ENCODE measurements at places on chromosomes 11 and 22.

DNA sequence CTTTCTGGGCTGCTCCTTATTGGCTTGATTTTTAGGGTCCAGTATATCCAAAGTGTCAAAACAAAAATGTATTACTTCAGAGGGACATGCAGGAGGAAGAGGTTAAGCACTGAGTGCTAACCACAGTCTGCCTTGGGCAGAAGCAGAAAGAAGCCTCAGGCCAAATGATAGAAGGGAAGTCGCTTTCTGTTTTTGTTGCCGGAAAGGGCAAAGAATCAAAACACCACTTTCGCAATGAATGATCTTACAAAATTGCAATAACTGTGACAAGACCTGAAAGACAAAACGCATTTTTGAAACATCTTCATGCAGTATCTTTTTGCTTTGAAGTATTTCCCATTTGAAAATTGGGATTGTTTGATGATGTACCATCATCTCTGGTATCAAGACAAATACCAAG is 70.1 kb upstream of the PICALM start:
- no peak for DNase-seq

- DNase-seq = no peak
Observed at GRCh38 chr11:16099343-16099900, 256.9 kb downstream of the SOX6 start.

DNA sequence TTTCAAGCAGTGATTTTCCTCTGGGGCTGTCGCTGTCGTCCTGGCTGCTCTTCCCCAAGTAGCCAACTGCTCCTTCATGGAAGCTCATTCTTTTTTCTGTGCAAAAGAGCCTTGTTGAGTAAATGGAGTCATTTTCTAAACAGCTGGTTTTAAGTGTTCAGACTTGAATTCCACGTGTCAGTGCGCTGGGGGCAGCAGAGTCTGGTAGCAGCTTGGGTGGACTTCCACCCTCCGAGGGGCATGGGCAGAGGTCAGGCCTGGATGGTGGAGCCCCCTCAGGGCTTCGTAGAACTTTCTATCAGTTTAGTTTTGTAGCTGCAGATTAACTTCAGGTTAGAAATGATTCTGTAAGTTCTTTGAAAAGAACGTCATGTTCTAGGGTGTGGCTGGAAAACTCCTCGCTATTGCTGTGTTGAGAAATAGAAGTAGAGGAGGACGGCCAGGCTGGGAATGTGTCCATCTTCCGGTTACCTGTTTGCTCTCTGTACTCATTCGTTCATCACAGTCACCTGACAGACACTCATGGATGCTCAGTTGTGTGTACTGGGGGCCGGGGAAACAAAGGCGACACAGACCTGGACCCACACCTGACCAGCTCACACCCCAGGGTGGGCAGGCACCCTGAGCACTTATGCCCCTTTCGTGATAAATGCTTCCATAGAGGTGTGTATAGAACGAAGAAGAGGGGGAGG is 270.7 kb downstream of the TBC1D22A start:
- DNase-seq = peak; percentile 65

DNA sequence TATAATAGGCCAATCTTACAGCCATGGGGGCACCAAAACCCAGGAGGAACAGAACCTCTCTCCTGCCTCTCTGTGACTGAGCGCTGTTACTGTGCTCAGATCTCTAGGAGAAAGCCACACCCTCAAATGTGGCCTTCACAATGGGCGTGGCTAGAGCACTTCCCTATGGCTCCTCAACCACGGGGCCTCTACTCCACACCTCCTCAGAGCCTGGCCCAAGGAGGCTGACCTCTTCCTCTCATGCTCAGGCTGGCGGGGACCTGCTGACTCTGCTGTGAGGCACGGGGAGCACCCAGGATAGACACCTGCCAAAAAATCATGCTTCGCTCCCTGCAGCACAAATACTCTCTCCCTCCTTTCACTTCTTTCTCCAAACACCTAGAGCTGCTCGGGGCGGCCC is 41.0 kb downstream of the C11orf58 start:
- no peak for DNase-seq

DNA sequence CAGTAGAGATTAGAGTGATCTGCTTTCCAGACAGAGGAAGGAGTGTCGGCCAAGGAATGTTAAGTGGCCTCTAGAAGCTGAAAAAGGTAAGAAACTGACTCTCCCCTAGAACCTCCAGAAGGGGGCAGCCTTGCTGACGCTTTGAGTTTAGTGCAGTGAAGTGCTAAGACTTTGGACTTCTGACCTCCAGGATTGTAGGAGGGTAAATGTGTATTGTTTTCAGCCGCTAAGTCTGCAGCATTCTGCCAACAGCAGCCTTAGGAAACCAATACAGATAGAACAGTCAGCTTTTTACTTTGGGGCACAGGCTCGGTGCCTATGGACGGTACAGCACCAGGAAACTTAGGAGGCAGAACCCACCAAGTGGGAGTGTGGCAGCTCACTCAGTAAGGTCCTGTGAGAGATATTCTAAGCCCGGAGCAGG is 3.6 kb upstream of the TBC1D22A start:
- peak; percentile 77 for DNase-seq

GRCh38 chr11:2737226-2737590 is 37.4 kb upstream of the KCNQ1OT1 start:
- no peak for DNase-seq

DNA sequence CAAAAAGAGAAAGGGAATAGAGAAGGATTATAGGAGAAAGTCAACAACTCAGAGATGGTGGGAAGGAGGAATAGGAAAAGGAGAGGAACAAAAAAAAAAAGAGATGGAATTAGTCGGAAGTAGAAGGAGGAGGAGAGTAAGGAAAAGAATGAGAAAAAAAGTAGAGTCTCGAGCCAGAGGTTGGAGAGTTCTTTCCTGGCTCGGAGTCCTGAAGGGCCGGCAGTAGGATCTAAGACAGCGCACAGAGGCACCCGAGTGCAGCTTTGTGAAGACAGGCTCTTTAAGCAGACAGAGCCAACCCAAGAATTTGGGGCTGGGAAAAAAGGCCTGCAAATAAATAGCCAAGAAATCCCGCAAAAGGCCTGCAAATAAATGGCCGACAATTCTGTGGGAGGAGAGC is 170.4 kb upstream of the CCDC90B start:
- DNase-seq = no peak

GRCh38 chr11:12531681-12532080 is 142.5 kb upstream of the TEAD1 start:
- no peak for DNase-seq

- DNase-seq = no peak
Observed at GRCh38 chr11:115276191-115276590, 228.0 kb downstream of the CADM1 start.

- no peak for DNase-seq
Observed at GRCh38 chr11:71269603-71270511, 17.5 kb upstream of the SHANK2 start.

GRCh38 chr22:22897947-22898346 is 10.3 kb downstream of the IGLL5 start:
- DNase-seq = no peak

DNA sequence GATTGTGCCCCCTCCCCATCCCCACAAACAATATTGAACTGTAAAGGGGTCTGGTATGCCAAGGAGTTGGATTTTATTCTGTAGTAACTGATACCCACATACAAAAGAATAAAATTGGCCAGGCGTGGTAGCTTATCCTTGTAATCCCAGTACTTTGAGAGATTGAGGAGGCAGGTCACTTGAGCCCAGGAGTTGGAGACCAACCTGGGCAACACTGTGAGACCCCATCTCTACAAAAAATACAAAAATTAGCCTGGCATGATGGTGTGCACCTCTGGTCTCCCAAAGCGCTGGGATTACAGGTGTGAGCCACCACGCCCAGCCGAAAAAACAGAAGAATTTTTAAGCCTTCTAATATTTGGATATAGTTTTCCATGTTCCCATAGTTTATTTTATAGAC is 4.2 kb upstream of the GLB1L3 start:
- no peak for DNase-seq
